Activated CD4-positive, CD25-positive, alpha-beta regulatory T cell treated with anti-CD3 and anti-CD28 coated beads, Interleukin-2, amount 50 U/mL, for 24 hours (primary cell): ENCODE measurements at places on chromosomes 2 and 18.

DNA sequence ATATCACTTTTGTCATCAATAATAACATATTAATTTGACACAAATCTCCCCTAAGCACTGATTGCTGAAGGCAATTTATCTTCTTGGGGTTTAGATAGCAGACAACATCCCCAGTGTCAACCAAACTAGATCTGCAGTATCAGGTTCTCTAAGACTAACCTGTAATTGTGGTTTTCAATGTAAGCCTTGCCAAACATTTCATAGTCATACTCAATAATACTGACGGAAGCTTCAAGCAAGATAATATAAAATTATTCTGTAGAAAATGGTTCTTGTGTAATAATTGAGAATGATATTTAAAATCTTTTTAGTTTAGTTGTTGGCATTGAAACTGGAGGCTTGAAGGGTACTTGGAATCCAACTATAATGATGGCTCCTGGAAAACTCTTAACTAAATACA, 186.3 kb downstream of the RIT2 start:
- no peak for ATAC-seq

GRCh38 chr2:221482666-221483455, 89.2 kb downstream of the EPHA4 start:
- no peak for ATAC-seq

DNA sequence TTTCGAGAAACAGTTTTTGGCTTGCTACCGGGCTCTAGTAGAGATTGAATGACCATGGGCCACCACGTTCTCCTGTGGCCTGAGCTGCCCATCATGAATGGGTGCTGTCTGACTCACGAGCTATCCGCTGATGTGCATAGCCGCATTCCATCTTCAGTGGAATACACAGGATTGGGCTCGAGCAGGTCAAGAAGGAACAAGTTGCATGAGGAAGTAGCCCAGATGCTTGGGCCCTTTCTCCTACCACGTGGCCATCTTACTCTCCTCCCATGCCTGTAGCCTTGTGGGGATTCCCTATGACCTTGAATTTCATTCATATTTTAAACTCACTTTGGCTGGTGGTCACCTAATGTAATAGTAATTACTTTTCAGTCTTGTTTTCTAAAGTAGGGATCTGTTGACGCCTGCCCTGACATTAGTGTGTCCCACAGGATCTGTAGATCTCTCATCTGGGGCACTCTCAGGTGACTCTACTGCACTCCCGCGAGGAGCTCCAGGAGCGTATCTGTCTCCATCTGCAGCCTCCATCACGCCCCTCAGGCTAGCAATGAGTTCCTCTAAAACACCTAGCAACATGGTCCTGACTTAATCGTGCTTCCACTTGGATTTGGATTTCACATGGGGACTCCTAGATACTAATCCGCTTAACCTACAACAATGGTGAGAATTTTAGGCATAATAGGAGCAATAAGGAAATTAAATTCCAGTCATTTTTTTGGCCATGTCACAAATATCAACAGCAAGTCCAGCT, 67.8 kb downstream of the PSMG2 start:
- no peak for ATAC-seq

GRCh38 chr2:7023542-7023941, 106.3 kb downstream of the RNF144A start:
- ATAC-seq, result no peak

GRCh38 chr2:215419113-215419512, 16.8 kb downstream of the FN1 start:
- ATAC-seq, result no peak

- ATAC-seq, result no peak
These were observed 123.5 kb downstream of the OSBPL6 start for GRCh38 chr2:178317811-178318210.

DNA sequence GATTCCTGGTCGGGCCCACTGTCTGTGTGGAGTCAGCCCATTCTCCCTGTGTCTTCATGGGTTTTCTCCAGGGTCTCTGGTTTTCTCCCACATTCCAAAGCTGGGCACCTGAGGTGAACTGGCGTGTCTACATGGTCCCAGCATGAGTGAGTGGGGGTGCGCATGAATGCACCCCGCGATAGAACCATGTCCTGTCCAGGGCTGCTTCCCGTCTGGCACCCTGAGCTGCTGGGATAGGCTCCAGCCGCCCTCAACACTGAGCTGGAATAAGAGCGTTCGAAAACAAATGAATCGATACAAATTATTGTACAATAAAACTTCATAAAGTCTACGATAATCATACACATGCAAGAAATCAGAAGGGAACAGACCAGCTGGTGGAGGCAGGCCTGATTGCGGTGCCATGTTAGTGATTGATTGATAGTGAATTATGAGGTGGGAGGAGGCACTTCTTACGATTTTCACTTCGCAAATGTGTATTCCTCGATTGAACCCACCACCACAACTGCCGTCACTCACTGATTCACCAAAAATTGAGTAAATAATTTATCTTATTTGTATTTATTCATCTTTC, 186.6 kb downstream of the MGAT5 start:
- no peak for ATAC-seq

- ATAC-seq, result peak; percentile 74
These were observed 168.8 kb downstream of the RTP5 start for GRCh38 chr2:242038166-242038927.

DNA sequence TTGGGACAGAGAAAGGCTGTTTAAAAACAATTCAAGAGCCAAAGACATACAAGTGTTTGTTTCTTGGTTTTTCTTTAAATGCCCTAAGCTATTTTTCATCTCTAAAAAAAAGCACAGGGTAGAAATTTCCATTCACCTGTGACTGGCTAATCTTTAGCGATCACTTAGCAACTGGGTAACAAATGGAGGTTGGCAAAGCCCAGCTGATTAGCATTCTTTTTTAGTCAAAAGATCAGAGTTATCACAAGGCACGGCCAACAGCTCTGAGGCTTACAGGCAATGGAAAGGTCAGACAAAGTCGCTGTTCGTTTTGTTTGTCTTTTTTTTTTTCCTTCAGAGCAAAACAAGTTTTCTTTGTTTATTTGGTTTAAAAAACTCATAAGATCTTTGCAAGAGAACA, 29.0 kb upstream of the TTR start:
- ATAC-seq, result no peak

GRCh38 chr2:227774895-227775842, 29.5 kb downstream of the SCYGR8 start:
- ATAC-seq, result peak; percentile 73

DNA sequence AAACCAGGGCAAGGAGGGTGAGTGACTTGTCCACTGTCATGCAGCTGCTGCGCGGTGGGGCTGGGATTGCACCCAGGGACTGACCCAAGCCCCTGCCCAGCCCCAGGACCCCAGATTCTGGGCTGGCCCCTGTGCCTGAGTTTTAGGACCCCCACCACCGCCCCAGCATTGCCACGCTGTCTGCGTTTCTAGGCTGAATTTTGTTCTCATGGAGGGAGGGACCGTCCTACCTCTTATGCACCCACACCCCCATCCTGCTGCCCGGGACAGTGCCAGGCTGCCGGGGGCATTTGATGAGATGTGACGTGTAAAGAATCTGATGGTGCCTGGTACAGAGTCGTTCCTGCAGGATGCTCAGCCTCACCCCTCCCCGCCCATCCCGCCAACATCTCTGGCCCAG, 111.0 kb upstream of the ODC1 start:
- no peak for ATAC-seq

GRCh38 chr2:86623043-86623493, 597 bp downstream of the RNF103 start:
- ATAC-seq, result peak; percentile 42

DNA sequence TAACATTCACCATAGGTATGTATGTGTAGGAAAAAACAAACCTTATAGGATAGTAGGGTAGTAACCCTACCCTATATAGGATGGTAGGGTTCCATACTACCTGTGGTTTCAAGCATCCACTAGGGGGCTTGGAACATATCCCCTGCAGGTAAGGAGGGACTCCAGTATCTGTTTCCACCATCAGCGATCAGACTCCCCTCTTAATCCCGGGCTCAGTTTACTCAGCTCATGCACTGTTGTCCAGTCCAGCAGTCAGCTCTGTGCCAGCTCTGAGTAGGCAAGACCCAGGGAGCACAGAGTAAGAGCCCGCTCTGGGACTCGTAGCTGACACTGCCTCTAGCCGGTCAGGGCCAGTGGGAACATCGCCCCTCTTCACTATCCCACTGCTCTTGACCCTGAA, 61.7 kb downstream of the MEX3C start:
- ATAC-seq, result peak; percentile 45

DNA sequence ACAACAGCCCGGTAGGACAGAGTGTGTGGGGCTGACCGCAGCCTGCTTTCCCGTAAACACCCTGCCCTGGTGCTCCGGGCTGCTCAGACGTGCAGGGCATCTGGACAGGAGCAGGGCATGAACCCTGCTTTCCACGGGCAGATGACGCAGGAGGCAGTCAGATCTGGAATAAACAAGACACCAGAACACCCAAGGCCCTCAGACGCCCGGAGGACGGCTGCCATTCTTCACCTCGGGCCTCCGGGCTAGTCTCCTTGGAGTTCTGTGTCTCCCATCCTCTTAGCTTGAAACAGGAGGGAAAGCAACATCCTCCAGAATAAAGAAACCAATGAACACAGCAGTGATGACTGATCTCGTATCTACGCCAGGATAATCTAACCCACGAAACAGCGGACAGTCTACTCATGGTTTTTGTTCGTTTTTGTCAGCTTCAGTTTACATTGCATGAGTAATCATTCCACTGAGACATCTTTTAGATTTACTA, 7.3 kb downstream of the PXDN start:
- no peak for ATAC-seq

GRCh38 chr2:100067784-100068183, 74.6 kb downstream of the AFF3 start:
- ATAC-seq, result no peak

- peak; percentile 96 for ATAC-seq
These were observed 71.0 kb upstream of the ITM2C start for GRCh38 chr2:230793572-230794359.

GRCh38 chr2:134468164-134468563, 214.3 kb downstream of the MGAT5 start:
- ATAC-seq, result no peak

- ATAC-seq, result no peak
These were observed 22.2 kb upstream of the NT5C1B start for GRCh38 chr2:18611604-18612003.

DNA sequence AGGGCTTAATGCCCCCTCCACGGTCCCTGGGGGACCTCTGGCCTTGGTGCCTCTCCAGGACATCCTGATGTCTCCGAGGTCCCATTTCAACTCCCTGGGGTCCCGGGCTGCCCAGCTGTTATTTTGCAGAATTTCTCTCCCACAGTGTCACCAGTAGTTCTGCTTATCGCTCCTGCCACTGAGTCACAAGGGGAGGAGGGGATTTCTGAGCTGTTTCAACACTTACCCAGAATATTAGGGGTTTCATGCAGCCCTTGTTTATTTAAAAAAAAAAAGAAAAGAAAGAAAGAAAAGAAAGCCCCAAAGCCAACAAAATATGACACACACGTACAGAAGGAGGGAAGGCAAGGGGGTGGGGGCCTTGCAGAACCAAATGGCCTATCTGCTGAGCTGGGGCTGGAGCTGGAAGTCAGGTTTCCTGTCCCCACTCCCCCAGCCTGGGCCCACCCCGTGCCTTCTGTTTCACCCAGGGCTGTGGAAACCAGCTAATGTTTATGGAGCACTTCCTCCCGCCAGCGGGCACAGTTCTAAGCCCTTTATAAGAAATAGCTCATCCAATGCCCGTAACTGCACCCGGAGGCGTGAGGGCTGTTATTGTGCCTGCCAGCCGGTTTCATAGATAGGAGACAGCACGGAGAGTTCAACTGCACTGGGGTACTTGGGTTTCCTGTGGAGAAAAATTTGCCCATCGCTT, 8.4 kb upstream of the ARID5A start:
- peak; percentile 56 for ATAC-seq

GRCh38 chr2:170819680-170820664, 3.3 kb downstream of the GAD1 start:
- ATAC-seq, result no peak

GRCh38 chr2:256094-256493, 7.7 kb downstream of the SH3YL1 start:
- no peak for ATAC-seq

- peak; percentile 61 for ATAC-seq
These were observed 11.2 kb downstream of the RELCH start for GRCh38 chr18:62198259-62198658.

DNA sequence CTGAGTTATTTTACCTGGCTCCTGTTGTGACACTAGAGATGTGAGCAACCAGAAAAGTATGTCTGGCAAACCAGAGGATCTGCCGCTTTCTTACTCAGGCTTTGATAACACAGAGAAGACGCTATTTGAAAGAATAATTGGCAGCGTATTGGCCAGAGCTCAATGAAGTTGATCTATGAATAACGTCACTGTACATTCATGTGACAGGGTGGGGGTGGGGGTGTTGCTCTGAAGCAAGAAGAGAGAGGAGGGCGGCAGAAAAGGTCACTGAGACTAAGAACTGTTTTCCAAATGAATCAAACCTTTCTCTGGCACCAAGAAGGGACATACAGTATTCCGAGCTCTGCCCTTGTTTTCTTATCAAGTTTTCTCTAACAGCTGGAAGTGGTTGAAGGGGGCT, 1.7 kb upstream of the ONECUT2 start:
- ATAC-seq, result no peak

- ATAC-seq, result peak; percentile 29
These were observed 32.5 kb upstream of the RMDN2 start for GRCh38 chr2:37892436-37893114.

GRCh38 chr2:218394298-218395089, 5.2 kb upstream of the CTDSP1 start:
- no peak for ATAC-seq

- no peak for ATAC-seq
These were observed 41.1 kb downstream of the FAM124B start for GRCh38 chr2:224360801-224361251.

- no peak for ATAC-seq
These were observed 536.6 kb downstream of the LRRTM4 start for GRCh38 chr2:76985387-76986136.

- no peak for ATAC-seq
These were observed 550.2 kb upstream of the LINC00305 start for GRCh38 chr18:64699081-64699480.

DNA sequence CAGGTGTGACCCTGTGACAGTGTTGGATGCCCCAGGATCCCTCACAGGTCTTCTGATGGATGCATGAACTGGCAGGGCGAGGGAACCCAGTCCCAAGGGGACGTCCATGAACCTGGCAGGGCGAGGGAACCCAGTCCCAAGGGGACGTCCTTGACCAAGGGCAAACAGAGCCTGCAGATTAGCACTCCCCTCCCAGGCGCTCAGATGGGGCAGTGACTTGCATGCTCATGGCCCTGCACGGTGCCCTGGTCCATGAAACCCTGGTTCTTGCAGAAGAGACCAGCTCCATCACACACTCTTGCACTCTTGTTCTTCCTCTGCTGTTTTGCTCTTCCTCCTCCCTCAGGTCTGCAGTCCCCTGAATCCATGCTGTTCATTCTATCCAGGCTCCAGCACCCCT, 192.7 kb downstream of the GALR1 start:
- no peak for ATAC-seq
